ENCODE measurements at places on chromosomes 3 and 15.
A peak's percentile ranks its signal among the peaks of the same experiment; 100 is the strongest.

DNA sequence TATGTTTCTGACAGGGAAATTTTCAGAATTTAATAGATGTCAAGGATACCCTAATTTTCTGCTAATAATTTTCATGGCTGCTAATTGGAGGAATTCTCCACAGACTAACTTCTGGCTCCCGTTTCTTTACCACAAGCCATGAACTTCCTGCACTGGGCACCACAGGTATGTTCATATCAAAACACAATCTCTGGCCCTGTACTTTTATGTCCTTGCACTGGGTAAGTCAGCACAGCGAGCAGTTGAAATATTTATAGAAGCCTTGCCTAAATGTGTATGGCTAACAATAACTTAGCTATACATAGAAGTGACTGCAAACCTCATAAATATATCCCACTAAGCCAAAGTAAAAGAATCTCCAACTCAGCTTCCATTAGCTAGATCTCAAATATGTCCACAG, 246.9 kb downstream of the ZIC1 start:
- no peak for DNase-seq

GRCh38 chr15:64532521-64533315, 72.3 kb downstream of the ZNF609 start:
- DNase-seq, result no peak

- no peak for DNase-seq
Measured at GRCh38 chr15:98856532-98856907, 151.1 kb downstream of the PGPEP1L start.

GRCh38 chr3:73734211-73735089, 109.7 kb upstream of the PDZRN3 start:
- DNase-seq, result no peak

GRCh38 chr3:146468234-146468633, 1.1 kb downstream of the PLSCR2 start:
- no peak for DNase-seq

DNA sequence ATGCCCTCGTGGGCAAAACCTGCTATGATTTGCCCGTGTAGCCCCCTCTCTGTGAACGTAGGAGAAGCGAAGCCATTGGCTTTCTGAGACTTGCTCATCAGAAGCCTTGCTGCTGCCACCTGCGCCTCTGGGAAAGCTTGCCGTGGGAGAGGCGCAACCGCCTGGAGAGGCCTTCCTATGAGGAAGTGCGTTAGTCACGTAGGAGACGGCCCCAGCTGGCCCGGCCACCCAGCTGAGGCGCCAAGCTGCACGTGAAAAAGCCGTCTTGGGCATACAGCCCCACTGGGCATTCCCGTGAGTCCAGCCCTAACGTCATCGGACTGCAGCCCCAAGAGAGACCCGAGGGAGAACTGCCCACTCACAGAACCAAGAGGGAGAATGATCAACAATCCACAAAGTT, 49.1 kb upstream of the TJP1 start:
- no peak for DNase-seq

- DNase-seq, result no peak
Measured at GRCh38 chr3:46019707-46020106, 7.6 kb downstream of the XCR1 start.

DNA sequence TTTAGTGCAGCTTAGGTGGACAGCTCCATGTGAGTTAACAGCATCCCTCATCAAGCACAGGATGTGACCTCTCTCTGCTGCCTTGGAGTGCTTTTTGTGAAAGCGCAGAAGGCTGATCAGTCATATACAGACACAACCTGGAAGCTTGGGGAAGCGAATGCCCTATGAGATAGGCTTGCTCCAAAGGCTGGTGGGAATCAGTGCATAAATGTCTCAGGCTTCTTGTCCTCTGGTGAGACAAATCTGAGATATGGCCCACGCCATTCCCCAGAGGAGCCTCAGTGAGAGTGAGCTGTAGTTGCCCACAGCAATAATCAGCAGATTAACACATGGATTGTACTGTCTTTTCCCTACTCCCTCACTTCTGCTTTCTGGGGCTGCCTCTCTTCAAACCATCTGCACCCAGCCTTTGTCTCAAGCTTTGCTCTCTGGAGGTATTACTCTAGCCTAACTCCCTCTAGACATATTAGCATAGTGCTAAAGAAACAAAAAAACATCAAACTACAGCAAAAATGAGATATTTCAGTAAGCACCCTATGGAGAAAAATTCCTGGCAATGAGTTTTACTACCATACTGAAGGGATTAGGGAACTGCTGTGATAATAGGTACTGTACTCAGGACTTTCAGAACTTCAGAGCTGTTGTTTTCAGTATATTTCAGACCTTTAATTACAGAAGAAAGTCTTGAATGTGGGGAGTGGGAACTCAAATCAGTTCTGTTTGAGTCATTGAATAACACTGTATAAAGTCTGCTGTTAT, 113.7 kb downstream of the OXSM start:
- DNase-seq, result no peak

DNA sequence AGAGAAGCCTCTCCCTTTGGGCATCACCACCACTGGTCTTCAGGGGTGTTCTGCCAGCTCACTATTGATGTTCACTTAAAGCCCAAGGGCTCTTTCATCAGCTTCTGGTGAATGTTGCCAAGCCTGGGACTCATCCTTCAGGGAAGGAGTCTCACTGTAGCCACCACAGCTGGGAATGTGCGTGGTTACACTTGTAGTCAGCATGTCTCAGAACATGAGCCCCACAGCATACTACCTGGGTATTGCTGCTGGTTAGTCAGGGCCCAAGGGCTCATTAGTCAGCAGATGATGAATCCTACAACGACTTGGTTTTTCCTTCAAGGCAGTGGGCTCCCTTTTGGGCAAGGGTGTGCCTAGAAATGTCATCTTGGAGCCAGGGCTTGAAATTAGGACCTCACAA, 412.9 kb downstream of the VGLL3 start:
- no peak for DNase-seq

GRCh38 chr15:51382787-51383186, 41.3 kb downstream of the GLDN start:
- DNase-seq, result peak; percentile 17

GRCh38 chr3:188497021-188497420, 343.1 kb downstream of the LPP start:
- no peak for DNase-seq

GRCh38 chr15:82921242-82921641, 31.3 kb downstream of the HOMER2 start:
- no peak for DNase-seq

DNA sequence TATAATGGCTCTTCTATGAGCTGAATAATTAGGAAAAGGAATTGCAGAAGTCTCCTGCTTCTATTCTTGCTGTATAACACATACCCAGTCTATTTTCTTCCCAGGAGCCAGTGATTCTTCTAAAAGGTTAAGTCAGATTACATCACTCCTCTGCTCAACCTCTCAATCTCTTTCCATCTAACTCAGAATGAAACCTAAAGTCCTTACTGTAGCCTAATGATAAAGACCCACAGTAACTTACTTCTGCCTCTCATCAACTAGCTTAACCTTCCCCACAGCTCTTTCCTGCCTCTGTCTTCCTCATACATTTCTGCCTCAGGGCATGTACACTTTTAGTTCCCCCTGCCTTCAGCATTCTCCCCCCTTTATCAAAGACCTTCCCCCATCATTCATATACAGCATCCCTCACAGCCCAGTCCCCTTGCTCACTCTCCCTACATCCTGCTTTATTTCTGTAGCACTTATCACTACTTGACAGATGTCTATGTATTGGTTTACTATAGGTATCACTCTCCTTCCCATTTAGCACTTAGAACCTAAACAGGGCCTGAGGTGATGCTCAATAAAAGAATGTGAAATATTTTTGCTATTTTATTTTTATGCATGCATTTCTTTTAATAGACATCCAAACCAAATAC, 28.5 kb upstream of the CMTM6 start:
- no peak for DNase-seq

DNA sequence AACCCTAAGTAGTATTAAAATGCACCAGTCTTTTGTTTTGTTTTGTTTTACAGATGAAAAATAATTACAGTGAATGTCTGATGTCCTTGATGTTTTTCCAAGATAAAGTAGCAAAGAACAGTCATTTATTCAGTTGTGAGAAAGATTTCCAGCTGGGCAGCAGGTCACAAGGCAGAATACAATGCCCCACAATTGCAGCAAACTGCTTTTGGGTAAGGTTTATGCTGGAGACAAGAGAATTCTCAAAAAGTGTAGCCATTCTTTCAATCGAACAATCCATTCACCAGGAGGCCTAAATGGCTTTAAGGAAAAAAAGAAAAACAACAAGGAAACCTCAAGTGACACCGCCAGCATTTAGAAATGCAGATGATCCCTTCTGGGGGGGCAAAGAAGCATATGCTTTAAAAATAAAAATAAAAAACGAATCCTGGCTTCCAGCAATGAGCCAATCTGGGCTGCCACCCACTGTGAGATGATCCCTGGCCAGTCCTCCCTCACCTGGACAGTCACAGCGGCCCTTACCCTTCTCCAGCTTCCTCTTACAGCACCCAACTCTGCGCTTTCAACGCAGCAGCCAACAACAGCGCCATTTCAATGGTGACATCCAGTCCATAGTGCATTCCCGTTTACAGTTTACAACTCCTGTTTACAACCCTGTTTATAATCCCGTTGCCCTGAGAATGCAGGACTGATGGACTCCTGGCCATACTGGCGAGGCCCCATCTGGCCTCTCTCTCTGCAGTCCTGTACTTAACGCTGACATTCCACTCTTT, 25.7 kb upstream of the WNT5A start:
- DNase-seq, result no peak

- DNase-seq, result no peak
Measured at GRCh38 chr3:64164349-64164748, 60.9 kb downstream of the PRICKLE2 start.

DNA sequence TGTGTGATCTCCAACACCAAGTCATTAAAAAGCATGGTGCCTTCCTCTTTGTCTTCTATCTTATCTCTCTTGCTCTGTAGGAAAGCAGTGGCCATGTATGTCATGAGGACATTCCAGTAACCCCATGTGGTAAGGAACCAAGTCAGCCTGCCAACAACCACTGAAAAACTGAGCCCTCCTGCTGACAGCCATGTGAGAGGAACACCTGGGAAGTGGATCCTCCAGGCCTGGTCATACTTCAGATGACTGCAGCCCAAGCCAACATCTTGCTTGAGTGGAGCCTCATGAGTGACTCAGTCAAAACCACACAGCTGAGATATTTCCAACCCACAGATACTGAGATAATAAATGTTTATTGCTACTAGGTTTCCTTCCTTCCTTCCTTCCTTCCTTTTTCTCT, 597.3 kb downstream of the ZIC1 start:
- DNase-seq, result peak; percentile 74

GRCh38 chr15:74594455-74594854, 21.2 kb upstream of the CLK3 start:
- no peak for DNase-seq

GRCh38 chr15:89480505-89480904, 15.9 kb downstream of the RHCG start:
- no peak for DNase-seq

DNA sequence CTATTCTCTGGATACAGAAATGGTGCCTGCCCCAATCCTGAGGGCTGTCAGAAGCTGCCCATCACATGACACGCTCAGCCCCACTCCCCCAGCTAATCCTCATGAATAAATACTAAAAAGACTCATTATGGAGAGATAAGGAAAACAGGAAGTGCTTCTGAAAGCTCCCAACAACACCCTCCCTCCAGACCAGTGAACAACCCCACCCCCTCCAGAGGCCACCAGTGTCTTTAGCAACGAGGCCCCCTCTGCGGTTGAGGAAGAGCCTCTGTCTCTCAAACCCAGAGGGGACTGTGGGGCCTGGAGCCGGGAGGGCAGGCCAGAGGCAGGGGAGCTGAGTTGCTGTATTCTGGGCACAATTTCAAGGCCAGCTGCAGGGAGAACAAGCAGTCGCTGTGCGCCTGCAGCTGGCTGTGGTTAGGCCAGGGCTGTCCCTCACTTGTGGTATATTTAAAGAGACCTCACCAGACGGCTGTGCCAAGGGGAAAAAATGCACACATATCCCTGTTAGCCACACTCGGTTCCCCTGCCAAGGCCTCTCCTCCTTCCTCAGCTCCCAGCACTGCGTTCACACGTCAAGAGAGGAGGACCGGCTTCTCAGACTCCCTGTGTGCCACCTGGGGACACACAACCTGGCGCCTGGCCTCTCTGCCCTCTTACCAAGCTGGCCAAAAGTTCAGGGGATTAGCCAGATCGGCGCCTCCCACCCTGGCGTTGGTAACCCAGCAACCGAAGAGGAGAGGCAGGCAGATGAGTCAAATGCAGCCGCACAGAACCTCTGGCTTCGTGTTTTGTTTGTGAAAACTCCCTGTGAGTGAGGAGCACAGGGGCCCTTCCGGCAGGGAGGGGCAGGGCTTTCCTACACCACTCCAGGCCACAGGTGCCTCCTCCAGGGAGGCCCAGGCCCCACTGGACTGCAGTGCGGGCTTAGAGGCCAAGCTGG, 101.2 kb upstream of the ETV5 start:
- no peak for DNase-seq

- no peak for DNase-seq
Measured at GRCh38 chr3:13708301-13708700, 159.4 kb downstream of the FBLN2 start.

DNA sequence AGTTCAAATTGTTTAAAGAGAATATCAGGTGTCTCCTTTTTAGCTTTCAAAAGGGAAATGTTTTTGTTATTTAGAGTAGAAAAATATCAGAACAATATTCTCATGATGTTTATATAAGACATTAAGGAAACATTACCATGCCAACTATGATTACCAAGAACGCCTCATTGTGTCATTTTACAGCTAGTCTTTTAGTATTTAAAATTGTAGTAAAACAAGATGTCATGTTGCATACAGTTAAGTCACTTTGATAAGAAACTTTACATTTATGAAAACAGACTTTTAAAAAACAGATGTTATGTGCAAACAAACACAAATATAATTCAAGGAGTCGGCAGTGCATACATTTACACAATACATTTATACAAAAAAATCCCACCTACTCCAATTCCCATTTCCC, 4.4 kb downstream of the PLSCR4 start:
- DNase-seq, result no peak

- DNase-seq, result no peak
Measured at GRCh38 chr3:13879102-13879945, 547 bp downstream of the WNT7A start.

DNA sequence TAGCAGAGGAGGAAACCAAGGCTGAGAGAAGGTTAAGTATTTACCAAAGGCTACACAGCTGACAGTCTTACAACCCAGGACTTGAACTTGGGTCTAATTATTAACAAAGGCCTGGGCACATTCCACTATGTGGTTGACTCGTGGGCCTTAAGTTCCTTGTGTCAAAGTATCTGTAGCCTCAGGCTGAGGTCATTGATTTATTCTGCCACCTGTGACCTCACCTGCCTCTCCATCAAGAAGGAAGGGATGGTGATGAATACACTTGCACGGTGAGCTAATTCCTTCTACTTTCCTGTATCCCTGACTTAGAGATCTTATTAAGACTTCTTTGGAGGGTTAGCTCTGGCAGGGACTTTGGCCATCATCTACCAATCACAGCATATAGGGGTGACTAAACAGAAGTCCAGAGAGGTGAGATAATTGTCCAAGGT, 19.9 kb upstream of the LRRC58 start:
- DNase-seq, result peak; percentile 87

- DNase-seq, result no peak
Measured at GRCh38 chr15:57494581-57494980, 97.1 kb upstream of the MYZAP start.
